ENCODE measurements at places on chromosomes 12 and 14. TPM values are rescaled to one million over a fixed set of nuclear protein-coding genes. Genes with fewer than 3 reads are reported as not detected.

The TRPV4 gene
- 1.4 TPM for total RNA-seq

The NOP9 gene
- 28.0 TPM for total RNA-seq

The IL22 gene
- total RNA-seq: not detected

The CD163 gene
- total RNA-seq: not detected

The SOAT2 gene
- not detected for total RNA-seq

The PIWIL1 gene
- total RNA-seq: not detected

The FOXN3 gene
- 27.5 TPM for total RNA-seq

The BAZ2A gene
- total RNA-seq: 33.2 TPM

The PHLDA1 gene
- total RNA-seq: 133 TPM

The CNIH1 gene
- total RNA-seq: 221 TPM

The PIANP gene
- 1.3 TPM for total RNA-seq

The ORMDL2 gene
- 30.4 TPM for total RNA-seq

The COA8 gene
- 17.7 TPM for total RNA-seq

The RNASE7 gene
- total RNA-seq: not detected

The TSPAN11 gene
- total RNA-seq: 0.13 TPM

The MYF6 gene
- not detected for total RNA-seq

The OR10P1 gene
- not detected for total RNA-seq

The FRS2 gene
- total RNA-seq: 43.1 TPM

The GDF3 gene
- not detected for total RNA-seq

The TESPA1 gene
- not detected for total RNA-seq

The STAT6 gene
- 104 TPM for total RNA-seq

The SAMD4A gene
- 30.0 TPM for total RNA-seq

The TMED8 gene
- 14.8 TPM for total RNA-seq

The FSCB gene
- not detected for total RNA-seq

The KIF5A gene
- total RNA-seq: 2.1 TPM

The MYF5 gene
- not detected for total RNA-seq

The SP7 gene
- not detected for total RNA-seq

The ZDHHC22 gene
- total RNA-seq: not detected

The CATSPERB gene
- not detected for total RNA-seq

The TMEM132C gene
- total RNA-seq: not detected

The OAS3 gene
- total RNA-seq: 5.5 TPM

The NDRG2 gene
- total RNA-seq: 1.0 TPM

The TEDC1 gene
- 3.2 TPM for total RNA-seq

The EML5 gene
- total RNA-seq: 0.13 TPM

The KLRK1 gene
- not detected for total RNA-seq

The STXBP6 gene
- total RNA-seq: 1.7 TPM

The RECQL gene
- 80.0 TPM for total RNA-seq

The CLMN gene
- total RNA-seq: 1.6 TPM

The PSME2 gene
- total RNA-seq: 58.8 TPM

The DNAL1 gene
- total RNA-seq: 11.0 TPM

The KDM5A gene
- total RNA-seq: 60.0 TPM

The ETFBKMT gene
- total RNA-seq: 3.3 TPM

The LHX5 gene
- total RNA-seq: not detected

The CLEC1B gene
- not detected for total RNA-seq

The PROX2 gene
- not detected for total RNA-seq

The TCL1A gene
- total RNA-seq: not detected

The GALNT6 gene
- total RNA-seq: 11.6 TPM

The TDG gene
- total RNA-seq: 20.0 TPM

The AVPR1A gene
- 1.9 TPM for total RNA-seq

The TMEM106C gene
- total RNA-seq: 81.9 TPM

The IFNG-AS1 gene
- 0.07 TPM for total RNA-seq

The ARMH4 gene
- total RNA-seq: 9.6 TPM

All from smooth muscle cell of the pulmonary artery (primary cell).